ENCODE measurements at places on chromosomes 6 and 20.

GRCh38 chr20:51319522-51319921 is 223.0 kb downstream of the NFATC2 start:
- DNase-seq = no peak

GRCh38 chr20:64189530-64189966 is 25.3 kb downstream of the MYT1 start:
- peak; percentile 37 for DNase-seq

GRCh38 chr6:84560436-84561390 is 203.7 kb downstream of the TBX18 start:
- DNase-seq = no peak

GRCh38 chr20:60064554-60065196 is 106.5 kb downstream of the CDH26 start:
- DNase-seq = peak; percentile 8

GRCh38 chr20:20273286-20273685 is 94.6 kb upstream of the INSM1 start:
- DNase-seq = no peak

GRCh38 chr6:34066218-34066571 is 79.7 kb downstream of the GRM4 start:
- no peak for DNase-seq

DNA sequence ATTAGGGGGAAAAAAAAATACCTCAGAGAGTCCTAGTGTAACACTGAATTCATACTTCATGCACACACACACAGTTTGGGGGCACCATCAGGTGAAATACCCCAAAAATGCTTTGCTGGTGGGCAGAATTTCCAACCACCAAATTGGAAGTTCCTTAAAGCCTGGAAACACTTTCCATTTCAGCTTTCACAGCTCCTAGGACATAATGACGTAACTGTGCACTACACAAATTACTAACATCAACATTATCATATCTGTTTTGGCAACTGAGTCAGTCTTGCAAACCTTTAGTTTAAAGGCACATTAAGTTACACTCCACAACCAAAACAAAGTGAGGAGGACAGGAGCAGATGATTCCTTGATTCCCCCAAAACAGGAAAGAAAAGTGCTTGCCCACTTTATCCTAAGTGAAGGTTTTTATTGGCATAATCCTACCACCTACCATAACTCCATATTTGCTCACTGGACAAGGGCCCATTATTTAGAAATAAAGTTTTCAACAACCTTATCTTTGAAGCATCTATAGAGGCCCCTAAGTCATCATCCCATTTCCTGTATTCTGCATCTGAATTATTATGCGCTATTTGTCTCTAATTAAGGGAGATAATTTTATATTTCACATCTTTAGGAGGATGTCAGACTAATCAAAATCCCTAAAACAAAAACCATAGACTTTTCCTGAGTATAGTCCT is 3.4 kb downstream of the MBOAT1 start:
- no peak for DNase-seq

- no peak for DNase-seq
Observed at GRCh38 chr6:37631295-37631694, 66.4 kb downstream of the MDGA1 start.

DNA sequence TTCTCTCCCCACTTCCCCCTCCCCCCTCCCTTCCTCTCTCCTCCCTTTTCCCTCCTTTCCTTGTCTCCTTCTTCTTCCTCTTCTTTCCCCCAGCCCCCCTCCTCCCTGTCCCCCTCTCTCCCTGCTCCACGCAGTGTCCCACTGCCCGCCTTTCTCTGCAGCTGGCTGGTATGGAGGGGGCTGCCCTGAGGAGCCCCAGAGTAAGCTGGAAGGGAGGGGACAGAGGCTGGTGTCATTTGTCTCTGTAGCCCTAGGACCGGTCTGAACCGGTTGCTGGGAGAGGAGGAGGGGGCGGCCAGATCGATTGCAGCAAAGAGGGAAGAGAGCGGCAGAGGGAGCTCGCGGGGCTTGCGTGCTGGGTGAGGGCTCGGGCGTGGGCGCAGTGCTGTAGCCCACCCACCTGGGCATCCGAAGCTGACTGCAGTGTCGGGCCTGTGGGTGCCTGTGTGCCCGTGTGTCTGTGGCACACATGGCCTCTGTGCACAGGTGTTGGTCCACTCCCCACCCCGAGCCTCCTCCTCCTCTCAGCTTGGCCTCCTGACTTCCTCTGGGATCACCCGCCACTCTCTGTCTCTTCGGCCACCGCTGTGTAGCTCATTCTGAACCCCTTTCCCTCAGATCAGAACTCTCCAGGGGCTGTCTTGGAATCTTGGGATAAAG is 50.6 kb downstream of the SRC start:
- no peak for DNase-seq

- no peak for DNase-seq
Observed at GRCh38 chr6:37324131-37325033, 29.4 kb upstream of the RNF8 start.
